HepG2 (cell line): ENCODE measurements at places on chromosomes 2 and 18.

DNA sequence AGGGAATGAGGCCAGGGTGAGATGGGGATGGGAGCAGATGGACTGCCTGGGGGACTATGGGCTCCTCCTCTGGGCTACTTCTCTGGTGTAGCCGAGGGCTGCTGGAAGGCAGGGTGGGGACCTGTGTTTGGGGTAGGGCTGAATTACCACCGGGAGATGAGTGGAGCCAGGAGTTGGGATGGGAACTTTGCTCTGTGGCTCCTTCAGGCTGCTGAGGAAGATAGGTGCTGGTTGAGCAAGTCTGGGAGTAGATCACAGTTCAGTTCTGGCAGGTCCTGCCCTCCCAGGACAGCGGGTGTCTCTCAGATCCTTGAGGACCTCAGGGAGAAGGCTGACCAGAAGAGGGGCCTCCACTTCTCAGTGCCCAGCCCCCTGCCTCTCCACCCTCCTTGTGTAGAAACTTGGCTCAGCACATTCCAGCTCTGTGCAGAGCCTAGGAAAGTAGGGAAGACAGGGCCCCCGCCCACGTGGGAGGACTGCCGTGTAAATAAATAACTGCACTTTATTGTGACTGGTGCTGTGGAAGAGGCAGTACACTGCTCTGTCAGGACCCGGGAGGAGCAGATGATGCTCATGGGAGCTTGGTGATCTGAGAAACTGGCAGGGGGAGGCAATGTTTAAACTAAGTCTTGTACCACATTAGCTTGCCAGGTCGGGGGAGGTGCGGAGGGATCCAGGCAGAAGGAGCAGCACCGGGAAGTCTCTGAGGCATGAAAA, 15.3 kb downstream of the TET3 start:
- DNase-seq: no peak

DNA sequence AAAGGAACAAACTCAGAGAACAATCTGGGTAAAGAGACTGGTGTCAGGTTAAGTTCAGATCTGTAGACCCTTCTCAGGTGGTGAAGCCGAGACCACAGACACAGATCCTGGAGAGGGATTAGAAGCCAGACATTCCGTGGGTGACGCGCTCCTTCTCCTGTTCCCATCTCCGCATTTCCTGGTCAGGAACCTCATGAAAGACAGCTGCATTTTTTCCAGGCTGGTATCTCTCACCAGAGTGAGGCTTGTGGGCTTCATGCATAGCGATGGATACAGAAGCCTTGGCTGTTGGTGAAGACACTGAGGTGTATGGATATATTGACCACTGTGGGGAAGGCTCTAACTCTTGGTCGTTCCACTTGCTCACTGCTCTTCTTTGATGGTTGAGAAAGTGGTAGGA, 152.6 kb downstream of the FAM210A start:
- no peak for DNase-seq

DNA sequence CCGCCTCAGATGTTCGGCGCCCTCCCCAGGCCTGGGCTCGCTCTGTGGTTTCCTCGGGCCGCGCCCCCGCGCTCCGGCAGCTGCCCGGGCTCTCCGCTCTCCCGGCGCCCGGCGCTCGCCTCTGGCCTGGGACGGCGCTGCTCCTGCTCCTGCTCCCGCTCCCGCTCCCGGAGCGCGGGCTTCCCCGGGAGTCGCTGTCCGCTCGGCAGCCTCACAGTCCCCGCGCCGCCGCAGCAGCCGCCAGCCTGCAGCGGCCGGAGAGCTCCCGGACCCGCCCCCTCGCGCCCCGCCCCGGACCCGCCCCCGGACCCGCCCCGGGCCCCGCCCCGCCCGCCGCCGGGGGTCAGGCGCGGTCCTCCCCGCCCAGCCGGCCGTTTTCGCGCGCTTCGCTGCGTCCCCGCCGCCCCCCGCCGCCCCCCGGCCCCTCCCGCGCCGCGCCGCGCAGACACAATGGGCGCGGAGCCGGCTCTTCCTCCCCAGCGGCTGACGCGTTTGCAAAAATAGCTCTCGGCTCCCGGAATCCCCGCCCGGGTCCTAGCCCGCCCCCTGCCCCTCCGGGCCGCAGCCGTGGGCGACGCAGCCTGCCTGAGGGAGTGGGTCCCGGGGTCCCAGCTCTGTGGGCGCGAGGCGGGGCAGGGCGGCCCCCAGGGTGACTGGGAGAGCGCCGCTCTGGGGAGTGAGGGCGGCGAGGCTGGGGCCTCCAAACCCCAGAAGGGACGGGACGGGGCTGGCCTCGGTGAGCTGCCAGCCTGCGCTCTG, at the start of gene ARL4C:
ARL4C (minus strand) TSS at position 247 of the 759 bp plus-strand sequence. CDS start 495 bp downstream, outside the sequence.
- peak; percentile 37 for DNase-seq

- no peak for DNase-seq
Observed at GRCh38 chr2:51291762-51292551, 260.0 kb upstream of the NRXN1 start.

DNA sequence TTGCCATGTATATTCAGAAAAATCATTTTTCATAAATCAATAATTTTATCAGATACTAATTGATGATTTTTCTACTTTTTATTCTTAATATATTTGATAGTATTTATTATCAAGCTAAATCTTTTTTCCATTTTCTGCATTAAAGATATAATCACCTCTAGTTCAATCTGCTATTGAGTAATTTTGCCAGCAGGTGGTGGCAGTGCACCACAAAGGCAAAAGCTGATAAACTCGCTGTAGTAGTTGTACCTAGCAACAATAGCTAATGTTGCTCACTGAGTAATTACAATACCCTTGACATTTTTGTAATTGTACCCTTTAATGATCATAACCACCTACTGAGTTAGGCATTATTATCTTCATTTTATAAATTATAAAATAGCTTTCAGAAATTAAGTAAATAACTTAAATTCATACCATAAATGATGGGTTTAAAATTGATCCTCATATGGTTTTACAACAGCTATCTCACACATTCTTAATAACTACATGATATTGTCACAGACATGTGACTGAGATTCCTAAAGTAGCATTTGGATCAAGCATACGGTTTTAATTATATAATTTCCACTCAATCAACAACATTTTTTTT, 52.0 kb upstream of the CALCRL start:
- DNase-seq: peak; percentile 66

GRCh38 chr2:3195641-3196476, 181.8 kb downstream of the EIPR1 start:
- no peak for DNase-seq

DNA sequence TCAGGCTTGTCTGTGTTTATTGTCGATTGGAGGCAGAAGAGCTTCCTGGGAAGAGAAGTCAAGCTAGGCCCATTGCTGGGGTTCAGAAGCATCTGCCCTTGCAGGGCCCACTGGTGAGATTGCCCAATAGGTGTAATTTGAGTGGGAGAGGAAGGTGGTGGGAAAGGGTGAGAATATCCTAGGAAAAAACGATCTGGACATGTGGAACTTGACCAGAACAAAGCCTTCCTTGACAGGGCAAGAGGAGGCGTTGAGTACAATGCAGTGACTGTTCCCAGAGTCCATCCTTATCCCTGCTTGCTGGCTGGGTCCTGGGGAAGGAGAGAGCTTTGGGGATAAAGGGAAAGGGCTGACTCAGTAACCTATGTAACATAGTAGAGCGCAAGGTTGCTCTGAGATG, 27.1 kb downstream of the NABP1 start:
- no peak for DNase-seq

- DNase-seq: no peak
Observed at GRCh38 chr18:61785588-61785987, 107.2 kb downstream of the RNF152 start.

DNA sequence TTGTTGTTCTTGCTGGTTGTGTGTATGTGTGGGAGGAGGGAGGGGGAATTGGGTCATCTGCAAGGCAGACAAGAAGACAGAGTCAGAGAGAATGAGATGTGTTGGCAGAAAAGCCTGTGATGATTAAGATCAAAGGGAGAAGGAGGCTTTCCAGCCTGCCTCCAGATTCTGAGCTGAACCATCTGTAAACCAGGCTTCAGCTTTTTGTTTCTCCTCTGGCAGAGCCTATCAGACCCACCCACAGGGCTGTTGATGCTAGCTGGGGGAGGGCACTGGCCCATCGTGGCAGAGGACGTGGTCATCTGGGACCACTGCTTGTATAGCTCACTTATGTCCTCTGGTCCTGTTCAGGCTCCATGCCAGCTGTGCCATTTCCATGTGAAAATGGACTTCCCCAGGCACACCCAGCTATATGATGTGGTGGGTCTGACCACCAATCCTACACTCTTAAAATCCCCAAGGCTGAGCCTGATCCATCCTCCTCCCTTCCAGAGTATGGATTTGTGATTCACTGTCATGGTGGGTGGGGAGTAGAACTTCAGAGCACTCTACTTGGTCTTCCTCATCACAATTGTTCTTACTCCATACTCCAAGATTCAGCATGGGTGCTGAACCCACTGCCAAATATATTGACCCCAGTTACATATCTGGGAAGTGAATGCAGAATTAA, 27.8 kb upstream of the COL6A3 start:
- DNase-seq: no peak

DNA sequence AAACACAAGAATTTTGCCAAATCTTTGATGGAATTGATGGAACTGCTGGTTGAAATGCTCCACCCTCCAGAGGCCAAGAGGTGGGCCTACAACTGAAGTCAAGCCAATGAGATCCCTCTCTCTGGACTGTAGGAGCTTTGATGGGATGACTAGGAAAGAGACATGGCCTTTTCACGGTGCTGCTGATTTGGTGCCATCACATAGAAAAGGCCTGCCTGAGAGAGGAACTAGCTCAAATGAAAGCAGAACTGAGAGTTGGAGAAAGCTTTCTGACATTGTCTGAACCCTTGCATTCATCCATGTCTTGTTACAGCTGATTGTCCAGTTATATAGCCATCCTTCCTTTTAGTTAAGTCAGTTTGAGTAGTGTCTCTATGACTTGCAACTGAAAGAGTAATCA, 283.8 kb upstream of the LYPD1 start:
- DNase-seq: no peak

- no peak for DNase-seq
Observed at GRCh38 chr2:20604951-20605381, 45.9 kb downstream of the HS1BP3 start.

- DNase-seq: peak; percentile 12
Observed at GRCh38 chr18:34867520-34867919, 157.4 kb downstream of the DTNA start.

DNA sequence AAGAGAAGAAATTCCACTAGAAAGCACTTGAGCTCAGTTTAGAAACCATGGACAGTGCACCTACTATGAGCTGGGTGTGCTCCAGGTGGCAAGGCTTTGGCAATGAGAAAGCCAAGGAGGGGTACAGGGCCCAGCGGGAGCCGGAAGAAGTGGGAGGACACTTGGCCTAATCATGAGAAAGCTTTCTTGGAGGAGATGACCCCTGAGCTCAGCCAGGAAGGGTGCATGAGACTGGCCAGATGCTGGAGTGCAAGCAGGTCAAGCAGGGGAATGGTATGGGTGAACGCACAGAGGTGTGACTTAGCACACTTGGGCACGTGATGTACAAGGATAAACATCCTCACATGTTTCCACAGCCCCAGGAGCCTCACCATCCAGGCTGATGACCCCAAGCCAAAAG, 97.2 kb upstream of the GLI2 start:
- no peak for DNase-seq

DNA sequence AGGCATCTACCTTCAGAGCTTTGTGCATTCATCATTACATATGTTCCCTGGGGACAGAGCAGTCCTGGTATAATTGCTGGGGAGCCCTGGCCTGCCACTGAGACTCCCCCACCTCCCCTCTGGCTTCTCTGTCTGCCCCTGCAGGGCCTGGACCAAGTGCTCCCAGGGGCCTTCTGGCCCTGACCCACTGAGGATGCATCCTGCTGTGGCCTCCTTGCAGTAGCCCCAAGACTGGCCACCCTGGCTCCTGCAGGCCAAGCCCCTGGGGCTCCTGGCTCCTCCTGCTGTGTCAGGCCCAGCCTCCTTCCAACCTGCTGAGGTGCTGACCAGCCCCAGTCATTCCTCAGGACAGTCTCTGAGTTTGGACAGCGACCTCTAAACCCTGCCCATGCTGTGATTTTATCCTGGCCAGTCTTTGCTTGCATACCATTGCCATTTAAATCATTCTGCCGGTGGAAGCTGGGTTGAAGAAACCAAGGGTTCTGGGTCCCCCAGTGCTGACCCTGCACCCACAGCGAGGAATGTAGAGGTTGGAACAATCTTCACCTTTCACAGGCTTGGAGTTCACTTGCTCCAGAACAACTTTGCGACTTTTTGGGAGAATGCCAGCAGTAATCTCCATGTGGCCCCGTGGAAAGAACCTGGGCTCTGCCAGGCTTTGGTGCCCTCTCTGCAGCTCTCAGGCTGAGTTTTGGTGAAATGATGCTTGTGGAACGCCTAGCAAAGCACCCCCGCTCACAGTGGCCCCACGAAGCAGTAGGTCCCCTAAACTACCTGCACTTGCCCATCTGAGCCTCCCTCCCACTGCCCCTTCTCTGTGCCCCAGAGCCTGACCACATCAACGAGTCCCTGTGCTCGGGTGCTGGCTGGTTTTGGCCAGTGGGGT, 167.3 kb upstream of the GLI2 start:
- DNase-seq: no peak

- DNase-seq: no peak
Observed at GRCh38 chr2:190084704-190085103, 22.2 kb upstream of the MSTN start.

DNA sequence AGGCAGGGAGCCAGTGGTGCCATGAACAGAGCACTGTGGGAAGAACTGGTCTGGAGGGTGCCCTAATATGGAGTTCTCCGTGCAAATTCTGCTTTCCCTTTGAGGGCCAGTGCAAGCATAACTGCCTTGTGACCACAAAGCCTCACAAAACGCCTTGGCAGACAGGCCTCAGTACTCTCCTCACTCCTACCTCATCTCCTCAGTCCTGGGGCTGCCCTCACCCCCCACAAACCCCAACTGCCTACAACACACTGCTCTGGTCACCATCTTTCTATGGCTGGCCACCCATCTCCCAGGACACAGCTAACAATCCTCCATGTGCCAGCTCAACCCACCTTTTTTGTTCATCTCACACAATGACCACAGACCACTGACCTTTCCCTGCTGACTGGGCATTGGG, 8.9 kb downstream of the COX5B start:
- DNase-seq: no peak

DNA sequence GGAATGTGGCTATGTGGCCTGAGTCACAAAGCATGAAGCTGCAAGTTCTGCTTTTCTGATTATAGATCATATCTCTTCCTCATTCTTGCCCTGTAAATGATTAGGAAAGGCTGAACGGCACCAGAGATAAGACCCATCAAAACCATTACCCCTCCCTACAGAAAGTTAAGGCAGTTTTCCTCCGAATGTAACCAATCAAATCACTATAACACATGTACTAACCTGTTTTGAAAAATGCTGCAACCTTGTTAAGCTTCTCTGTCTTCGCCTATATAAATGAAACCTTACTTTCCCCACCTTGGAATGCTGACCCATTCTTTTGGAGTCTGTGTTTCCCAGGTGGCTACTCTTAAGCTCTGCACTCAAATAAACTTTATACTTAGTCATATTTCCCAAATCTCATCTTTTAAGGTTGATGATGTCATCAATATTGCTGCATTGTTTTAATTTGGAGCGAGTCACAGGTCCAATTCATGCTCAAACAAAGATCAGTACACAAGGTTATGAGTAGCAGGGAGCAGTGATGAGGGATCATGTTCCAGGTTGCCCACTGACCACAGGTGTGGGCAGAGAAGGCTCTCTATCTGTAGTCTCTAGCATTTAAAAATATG, 662.3 kb downstream of the IRS1 start:
- peak; percentile 65 for DNase-seq
